Stimulated activated CD4-positive, alpha-beta T cell treated with anti-CD3 and anti-CD28 coated beads, Interleukin-4, amount 100 ng/mL, for 24 hours (primary cell): ENCODE measurements at places on chromosomes 16 and 17.

GRCh38 chr17:35167666-35168065, 20.0 kb downstream of the UNC45B start:
- no peak for DNase-seq

DNA sequence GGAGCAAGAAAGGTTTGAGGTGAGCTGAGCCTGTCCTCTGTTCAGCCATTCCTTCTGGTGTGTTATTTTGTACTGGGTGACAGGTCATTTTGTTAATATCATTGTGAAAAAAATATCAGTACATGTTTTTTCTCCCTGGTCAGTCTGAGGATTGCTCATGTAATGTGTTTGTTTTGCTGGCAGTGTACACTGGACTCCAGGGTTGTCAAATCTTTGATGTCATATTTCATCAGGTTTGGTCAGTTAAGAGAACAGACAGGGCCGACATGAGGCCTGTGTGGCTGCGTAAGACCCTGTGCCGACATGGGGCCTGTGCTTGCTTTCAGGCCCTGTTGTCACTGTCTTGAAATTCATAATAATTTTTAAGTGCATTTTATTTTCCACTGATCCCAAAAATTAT, 22.5 kb downstream of the CLUAP1 start:
- DNase-seq = no peak

DNA sequence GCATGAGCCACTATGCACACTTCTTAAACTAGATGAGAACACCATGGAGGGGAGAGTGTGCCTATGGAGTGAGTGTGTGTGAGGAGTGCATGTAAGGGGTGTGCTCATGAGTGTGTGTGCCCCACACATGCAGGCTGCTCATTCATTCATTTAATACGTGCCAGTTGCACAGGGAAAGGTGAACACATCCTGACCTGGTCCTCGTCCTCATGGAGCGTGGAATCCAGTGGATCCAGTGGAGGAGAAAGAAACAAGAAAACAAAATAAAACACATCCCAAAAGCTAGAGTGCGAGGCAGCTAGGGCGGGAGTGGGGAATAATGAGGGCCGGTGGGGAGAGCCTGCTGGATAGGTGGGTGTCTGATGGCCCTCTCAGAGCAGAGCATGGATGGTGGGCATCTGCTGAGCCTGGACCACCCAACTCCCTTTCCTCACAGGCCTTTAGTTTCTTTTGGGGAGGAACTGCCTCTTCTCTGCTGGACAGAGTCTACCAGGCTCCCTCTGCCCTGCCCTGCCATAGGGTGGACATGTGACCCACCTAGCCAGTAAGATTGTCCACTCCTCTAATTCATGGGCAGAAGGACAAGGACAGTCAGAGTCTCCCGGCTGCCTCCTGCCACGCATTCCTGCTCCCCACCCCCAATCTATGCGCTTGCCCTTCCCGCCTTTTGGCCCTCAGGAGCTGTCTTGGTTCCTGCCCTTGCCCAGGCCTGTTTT, 204.3 kb downstream of the RAB11FIP4 start:
- DNase-seq = no peak

DNA sequence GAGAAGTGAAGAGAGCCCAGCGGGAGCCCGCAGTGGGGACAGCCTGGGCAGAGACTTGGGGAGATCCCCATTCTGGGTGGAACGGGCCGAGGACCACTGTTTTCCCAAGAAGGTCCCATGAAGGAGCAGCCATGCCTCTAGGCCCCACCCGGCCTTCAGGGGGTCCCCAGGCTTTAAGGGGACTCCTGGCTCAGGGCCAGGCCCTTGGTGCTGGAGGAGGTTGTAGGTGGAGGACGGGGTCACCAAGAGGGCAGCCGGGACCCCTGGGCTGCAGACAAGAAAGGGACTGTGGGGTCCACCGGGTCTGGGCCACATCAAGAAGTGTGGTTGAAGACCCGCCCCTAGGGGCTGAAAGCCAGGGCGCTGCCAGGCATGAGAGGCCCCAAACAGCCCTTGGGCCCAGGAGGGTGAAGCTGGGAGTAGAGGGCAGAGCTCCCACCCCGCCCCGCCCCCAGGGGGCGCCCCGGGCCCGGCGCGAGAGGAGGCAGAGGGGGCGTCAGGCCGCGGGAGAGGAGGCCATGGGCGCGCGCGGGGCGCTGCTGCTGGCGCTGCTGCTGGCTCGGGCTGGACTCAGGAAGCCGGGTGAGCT, at the start of gene PRSS21:
TSS of gene PRSS21 (plus strand) at position 487 of the 589 bp plus-strand sequence. CDS start at position 519, 32 bp downstream.
- DNase-seq = peak; percentile 22

DNA sequence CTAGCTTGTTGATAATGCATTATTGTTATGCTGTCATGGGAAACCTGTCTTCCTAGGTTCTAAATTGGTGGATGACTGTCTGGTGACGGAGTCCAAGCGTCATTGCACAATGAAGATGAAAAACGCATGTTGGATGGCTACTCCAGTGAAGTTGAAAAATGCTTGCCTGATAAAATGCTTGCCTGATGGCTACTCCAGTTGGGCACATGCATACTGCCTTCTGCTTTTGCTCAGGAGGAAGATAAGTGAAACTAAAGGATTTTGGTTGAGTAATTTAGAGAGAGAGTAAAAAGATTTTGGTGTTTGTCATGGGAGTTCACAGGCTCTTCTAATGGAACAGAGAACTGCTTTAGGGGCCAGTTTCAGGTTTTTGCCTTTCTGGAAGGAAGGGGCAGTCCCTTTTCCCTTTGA, 118.6 kb downstream of the PRKCA start:
- no peak for DNase-seq

GRCh38 chr17:47987240-47987835, 16.4 kb downstream of the CDK5RAP3 start:
- DNase-seq = no peak

DNA sequence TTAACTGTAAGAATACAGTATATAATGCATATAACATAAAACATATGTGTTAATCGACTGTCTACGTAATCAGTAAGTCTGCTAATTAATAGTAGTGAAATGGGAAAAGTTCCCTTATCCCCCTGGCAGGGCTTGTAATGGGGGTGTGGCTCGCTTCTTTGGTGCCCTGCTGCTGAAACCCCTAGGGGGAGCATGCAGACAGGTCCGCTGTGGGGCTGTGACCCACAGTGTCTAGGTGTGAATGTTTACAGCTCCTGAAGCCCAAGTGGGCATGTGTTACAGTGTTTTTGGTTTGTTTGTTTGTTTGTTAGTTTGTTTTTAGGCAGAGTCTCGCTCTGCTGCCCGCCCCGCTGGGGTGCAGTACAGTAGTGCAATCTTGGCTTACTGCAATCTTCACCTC, 495.7 kb downstream of the SHISA9 start:
- DNase-seq = no peak

DNA sequence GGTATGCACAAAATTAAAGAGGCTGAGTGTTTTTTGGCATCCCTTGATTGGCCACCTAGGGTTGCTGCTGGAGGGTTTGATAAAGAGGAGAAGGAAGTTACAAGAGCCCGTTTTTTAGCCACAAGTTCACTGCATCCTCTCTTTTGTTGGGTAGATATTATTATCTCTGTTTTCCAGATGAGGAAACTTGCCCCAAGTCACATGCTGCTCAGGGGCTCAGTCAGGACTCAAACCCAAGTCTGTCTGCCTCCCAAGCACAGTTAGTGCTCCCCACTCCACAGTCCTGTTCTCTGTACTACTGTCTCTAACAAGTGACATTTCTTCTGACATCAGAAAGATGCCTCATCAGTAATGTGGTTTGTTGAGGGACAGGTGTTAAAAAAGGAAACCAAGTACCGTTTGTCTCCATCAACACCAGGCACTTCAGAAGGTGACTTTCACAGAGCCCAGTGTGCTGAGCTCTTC, 1.4 kb downstream of the NT5M start:
- DNase-seq = peak; percentile 10

DNA sequence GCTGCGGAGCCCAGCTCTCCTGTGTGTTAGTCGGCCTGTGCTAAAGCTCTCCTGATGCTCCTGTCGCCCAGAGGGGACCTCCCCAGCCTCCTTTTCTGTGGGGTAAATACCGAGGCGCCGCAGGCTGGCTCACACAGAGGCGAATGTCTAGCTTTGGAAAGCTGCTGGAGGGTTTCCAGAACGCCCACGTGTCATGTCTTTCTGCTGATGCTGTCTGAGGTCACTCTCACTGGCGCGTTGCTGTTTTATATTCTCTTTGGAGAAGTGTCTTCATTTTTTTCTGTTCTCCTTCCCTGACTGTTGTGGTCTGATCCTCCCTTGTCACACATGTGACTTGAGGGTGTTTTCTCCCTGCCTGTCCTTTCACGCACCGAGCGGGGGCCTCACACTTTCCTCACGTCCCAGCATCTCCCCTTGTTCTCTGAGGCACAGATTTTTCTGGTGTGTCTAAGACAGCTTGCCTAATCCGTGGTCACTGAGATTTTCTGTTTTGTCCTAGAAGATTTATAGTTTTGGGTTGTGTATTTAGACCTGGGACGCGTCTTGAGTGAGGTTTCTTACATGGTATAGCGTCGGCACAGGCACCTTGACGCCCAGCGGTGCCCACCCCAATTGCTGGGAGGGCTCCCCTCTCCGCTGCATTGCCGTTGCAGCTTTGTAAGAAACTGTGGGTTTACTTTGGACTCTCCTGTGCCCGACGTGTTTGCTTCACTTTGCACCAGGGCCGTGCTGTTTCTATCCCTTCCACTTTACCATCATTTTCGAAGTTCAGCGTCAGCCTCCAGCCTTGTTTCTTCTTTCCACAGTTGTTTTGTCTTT, 92.1 kb upstream of the ZNF750 start:
- DNase-seq = no peak

DNA sequence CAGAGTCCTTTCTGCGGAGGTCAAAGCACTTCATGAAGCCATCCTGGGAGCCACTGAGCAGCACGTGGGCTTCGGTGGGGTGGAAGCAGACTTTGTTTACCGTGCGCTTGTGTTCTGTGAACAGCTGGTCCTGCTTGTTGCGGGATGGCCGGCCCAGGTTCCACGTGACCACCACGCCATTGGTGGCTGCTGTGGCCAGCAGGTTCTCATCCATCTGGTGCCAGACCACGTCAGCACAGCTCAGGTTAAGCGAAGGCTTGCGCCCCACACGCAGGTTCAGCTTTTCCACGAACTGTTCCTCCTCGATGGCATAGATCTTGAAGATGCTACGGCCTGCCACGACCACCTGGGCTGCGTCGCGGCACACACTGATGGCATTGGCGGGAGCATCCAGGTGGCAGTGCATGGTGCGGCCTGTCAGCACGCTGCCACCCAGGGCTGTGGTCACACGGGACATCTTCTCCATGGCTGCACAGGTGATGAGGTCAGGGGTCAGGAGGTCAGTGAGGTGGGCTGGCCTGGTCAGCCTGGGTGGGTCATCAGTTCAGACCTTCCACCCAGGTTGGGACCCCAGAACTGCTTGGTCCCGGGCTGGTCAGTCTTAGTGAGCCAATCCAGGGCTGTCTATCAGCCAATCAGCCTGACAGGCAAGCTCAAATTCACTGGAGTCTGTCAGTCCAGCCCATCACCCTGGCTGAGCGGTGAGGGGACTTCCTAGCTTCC, 862 bp downstream of the WDR24 start:
- DNase-seq = no peak

- no peak for DNase-seq
Observed at GRCh38 chr17:27755706-27756466, 44.4 kb downstream of the NOS2 start.

DNA sequence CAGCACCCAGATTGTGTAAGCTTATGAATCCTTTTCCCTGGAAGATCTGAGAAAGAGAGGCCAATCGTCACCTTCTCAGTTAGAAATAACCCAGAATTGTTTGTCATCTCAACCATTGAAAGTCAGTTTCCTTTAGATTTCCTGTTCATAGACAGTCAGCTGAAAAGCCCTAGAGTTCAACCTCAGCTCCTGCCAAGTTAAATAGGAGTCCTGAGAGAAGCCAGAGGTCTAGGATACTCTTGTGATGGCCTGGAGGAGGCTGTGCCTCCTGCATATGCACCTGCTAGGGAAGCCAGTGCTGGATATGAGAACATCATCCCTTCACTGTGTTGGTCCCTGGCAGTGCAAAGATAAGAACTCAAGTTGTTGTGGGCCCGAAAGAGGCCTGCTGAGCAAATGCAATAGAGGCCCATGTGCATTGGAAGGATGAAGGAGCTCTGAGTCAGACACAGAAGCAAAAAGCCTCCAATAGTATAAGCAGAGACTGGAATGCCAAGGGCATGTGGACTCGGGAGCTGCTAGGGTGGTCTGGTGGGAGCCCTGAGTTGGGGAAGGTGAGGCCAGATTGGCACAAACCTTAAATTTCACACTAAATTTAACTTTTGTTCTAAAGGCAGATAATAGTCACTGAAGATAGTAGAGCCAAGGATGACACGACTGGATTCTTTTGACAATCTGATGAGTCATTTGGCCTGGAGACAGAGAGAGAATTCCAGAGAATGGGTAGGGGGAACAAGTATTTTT, 520.9 kb upstream of the CDH5 start:
- DNase-seq = no peak

- DNase-seq = no peak
Observed at GRCh38 chr16:66849021-66849420, 4.8 kb downstream of the CA7 start.

GRCh38 chr16:19621445-19621844, 65.9 kb downstream of the VPS35L start:
- DNase-seq = no peak

DNA sequence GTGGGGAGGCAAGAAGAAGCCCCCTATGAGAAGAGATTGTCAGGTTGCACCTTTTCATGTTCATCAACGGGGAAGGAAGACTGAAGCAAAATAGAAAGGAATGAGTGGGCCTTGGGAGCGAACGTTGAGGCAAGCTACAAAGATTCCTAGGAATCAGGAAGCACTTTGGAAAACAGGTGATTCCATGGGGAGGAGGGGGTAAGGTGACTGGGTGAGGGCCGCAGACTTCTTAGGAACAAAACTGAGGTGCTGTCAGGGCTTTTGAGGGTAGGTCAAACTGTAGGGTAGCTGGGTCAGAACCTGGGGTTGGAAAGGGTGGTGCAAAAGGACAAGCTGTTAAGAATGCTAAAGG, 528 bp downstream of the ITFG1 start:
- no peak for DNase-seq

DNA sequence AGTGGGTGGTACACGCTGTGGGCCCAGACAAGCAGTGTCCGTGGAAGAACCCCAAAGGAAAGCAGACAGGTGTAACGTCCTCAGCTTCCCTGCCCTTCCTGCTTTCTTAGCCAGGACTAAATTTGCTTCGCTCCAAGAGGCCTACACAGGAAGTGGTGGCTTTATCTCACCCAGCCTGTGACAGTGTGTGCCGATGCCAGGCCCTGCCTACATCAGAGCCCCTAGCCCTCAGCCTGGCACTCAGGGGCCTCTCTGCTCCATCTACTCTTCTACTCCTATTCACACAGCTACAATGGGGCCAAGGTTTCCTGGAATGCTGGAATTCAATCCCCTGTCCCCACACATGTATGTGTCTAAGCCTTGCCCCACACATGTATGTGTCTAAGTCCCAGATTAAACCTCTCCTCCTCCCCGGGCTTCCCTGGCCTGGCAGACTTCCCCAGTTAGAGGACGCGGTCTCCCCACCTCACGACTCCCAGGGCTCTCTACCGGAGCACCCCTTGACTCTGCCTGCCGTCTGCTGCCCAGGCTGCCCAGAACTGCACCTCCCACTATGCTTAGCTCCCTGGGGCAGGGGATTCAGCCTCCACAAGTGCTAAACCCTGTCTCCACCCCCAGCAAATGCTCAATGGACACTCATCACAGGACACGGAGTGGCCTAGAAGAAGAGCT, 8.2 kb downstream of the PGAP3 start:
- DNase-seq = peak; percentile 35
